ENCODE measurements at places on chromosomes 4 and X.

DNA sequence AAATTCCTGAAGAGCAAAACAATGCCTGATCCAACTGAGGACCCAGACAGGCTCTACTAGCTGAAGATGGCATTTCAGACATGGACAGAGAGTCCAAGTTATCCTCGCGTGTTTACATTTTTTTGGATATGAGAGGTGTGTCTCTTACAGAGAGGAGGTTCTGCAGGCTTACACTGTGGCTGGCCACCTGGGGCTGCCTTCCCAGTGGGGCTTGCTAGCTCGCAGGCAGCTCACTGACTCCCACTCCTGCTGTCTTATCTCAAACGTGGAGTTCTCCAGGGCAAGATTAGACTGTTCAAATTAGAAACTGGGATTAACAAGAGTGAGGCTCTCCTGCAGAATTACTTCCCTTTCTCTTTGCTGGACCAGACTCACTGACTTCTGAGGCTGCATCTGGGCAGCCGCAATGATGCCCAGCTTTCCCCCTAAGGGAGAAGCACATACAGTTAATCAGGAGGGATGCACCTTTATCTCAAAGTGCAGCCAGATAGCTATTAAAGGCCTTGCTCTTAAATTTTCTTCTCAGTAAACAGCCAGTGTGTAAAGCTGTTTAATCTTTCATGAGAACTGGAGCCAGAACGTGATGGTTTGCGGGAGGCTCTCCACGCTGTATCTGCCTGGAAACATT is 123.0 kb downstream of the ENPP6 start:
- DNase-seq, result no peak

GRCh38 chr4:1218634-1219565 is 30.0 kb downstream of the CTBP1 start:
- no peak for DNase-seq

GRCh38 chr4:183205709-183206108 is 106.7 kb downstream of the WWC2 start:
- DNase-seq, result no peak

GRCh38 chr4:22515145-22515887 is 550 bp downstream of the ADGRA3 start:
- peak; percentile 65 for DNase-seq

DNA sequence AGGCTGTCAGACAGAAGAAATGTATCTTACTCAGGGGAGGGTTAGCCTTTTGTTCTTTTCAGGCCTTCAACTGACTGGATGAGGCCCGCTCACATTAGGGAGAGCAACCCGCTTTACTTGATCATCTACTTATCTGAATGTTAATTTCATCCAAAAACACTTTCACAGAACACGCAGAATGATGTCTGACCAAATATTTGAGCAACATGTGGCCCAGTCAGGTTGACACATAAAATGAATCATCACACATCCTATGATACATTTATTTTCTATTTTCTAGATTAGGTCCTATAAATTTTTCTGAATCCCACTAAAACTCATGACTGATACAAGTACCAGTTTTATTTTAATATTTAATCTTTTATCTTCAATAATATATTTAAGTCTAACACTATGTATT is 260.3 kb downstream of the IL15 start:
- no peak for DNase-seq

- DNase-seq, result no peak
Measured at GRCh38 chr4:142377342-142378091, 468.6 kb downstream of the INPP4B start.

GRCh38 chr4:4862665-4863482 is 3.4 kb downstream of the MSX1 start:
- DNase-seq, result no peak

- no peak for DNase-seq
Measured at GRCh38 chr4:71383984-71384383, 45.2 kb downstream of the SLC4A4 start.

- DNase-seq, result no peak
Measured at GRCh38 chr4:26558166-26558895, 25.6 kb upstream of the TBC1D19 start.

GRCh38 chr4:48986654-48987164 is 634 bp downstream of the CWH43 start:
- DNase-seq, result no peak

- DNase-seq, result no peak
Measured at GRCh38 chr4:139514382-139515059, 41.5 kb downstream of the SETD7 start.

DNA sequence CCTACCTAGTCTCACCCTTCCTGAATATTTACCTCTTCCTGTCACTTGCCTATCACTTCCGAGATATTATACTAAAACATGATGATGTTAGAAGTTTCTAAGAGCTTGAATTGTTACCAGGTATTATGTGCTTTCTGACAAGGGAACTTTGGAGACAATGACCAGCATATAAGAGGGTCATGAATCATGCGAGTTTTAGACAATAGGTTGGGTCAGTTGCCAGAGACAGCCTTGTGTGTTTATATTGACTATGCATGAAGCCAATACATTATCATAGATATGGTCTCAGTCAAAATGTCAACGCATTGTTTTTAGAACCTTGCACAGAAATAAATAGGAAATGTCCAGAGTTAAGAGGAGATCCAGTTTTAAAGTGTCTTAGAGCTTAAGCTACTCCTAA is 116.8 kb downstream of the KLHL4 start:
- no peak for DNase-seq

DNA sequence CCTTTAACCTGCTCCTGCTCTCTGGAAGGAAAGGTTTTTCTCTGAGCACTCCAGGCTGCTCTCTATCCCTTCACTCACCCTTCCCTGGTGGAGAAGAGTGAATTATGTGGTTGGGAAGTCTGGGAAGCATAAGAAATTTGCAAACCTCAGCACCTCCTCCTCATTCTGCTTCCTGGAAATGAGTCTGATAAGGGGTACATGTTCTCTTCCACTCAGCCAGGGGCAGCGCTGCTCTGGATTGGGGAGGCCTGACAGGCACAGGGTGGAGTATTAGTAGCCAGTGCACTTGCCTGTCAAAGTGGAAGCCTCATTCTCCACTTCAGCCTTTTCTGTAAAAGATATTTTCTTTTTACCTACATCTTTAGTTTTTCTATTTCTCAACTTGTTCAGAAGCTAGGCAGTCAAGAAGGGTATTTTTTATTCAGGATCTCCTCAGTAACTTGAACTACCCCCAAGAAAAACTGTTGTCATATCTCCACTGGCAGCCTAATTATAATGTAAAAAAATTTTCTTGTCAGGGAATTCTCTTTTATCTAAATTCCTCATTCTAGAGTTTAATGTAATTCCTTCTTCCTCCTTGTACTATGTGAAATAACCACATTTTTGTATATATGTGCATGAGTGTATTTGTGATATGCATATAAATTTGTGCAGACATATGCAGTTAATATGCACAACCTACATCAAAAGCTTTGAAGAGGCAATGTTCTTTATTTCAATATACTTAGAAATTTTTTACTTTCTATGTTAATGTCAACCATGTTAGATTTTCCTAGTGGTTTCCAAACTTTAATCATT is 15.3 kb downstream of the ADAMTS3 start:
- no peak for DNase-seq

DNA sequence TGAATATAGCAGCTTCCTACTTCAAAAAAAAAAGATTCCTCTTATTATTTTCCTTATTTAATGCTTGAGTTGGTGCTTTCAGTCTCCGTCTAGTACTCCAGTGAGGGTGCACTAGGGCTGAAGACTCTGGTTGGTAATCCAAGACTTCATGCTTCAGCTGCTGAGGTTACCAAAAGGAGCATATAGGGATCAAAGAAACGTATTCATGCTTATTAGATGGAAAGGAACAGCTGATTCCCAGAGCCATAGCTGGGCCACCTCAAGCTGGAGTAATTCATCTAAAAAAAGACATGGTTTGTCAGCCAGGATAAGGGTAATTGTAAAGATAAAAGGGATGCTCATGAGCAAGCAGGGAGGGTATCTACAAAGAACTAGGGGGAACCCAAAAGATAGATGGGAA is 131.7 kb upstream of the FAM47B start:
- DNase-seq, result no peak

- DNase-seq, result no peak
Measured at GRCh38 chr4:179747218-179747910, 2305.1 kb upstream of the AGA start.

GRCh38 chr4:64876021-64876420 is 466.8 kb upstream of the TECRL start:
- no peak for DNase-seq

DNA sequence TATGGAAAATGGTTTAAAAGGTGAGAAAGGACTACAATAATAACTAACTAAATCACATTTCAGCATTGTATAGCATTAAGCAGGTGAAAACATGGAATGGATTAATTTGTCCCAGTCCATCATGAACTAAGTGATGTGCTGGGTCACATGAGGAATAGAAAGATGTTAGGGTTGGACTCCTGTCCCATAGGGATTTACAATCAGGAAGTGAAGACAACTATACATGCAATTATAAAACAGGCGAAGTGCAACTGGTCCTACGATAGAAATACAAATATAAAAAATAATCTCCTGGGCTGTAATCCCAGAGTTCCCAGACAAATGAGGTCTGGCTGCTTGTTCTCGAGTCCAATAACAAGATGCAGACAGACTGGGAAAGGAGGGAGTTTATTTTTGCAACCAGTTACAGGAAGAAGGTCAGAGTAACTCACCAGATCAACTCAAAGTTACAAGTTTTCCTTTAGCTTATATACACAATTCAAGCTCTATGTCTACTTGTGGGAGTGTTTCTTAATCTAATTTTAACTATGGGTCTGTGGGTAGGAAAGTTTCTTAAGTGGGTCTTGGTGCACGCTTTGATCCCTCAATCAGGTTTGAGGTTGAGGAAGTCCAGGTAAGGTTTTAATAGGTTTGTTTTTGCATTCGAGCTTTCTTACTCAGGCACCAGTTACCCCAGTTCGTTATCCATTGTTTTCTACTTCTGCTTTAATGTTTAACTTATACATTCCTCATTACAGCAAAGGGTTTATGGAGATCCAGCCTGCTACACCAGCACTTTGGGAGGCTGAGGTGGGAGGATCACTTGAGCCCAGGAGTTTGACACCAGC is 50.1 kb downstream of the IGFBP7 start:
- DNase-seq, result no peak

DNA sequence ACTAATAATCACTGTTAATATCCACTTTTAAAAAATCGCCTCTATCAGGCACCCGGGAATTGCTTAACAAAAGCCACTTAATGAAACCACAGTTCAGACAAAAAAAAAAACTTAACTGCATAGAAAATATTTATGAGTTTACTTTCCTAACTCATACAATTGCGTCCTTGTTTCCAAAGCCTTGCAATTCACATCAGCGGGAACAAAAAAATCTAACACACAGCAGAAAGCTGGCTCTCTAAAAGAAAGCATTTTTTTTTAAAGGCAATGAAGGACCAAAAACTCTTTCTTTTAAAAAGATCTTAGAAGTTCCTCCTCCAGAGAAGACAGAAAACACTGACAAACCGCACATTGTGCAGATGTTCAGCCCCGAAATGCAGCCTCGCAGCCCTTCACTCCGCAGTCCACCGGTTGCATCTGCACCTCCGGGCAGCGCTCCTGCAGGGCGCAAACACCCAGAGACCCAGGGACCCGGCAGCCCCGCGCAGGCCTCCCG is 812 bp downstream of the FAT1 start:
- peak; percentile 66 for DNase-seq

DNA sequence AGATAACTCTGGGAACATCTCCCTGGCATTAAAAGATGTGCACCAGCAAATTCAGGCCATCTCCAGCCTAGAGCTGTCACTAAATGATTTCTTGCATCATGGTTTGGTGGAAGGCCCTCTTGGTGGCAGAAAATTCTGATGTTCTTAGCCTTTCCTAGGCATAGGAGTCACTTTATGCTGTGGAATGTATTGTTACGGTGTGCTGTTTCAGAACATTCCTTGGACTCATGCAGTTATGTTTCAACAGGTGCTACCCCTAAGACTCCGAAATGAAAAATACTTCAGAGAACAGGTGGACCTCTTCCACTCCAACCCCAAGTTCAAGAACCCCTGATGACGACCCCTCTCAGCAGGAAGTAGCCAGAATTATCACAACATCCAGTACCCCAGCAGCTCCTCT is 20.3 kb upstream of the PAPSS1 start:
- DNase-seq, result no peak

GRCh38 chr4:87321888-87322287 is 794 bp downstream of the HSD17B13 start:
- DNase-seq, result no peak

DNA sequence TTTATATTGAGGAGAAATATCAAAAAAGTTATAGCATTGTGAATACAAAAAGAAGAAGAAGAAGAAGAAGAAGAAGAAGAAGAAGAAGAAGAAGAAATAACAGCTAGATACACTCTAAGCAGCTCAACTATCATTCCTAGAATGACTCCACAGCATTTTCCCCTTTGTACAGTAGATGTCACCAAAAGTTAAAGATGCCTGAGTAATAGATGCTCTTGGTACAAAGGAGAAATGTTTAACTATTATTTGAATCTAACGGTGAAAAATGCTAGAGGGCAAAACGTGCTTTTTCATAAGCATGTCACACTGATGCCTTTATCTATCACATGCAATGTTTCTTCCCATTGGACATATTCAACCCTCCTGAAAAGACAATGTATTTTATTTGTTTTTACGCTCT is 178.4 kb upstream of the GPRIN3 start:
- no peak for DNase-seq

- DNase-seq, result peak; percentile 65
Measured at GRCh38 chr4:7322166-7322991, 112.4 kb downstream of the PSAPL1 start.

DNA sequence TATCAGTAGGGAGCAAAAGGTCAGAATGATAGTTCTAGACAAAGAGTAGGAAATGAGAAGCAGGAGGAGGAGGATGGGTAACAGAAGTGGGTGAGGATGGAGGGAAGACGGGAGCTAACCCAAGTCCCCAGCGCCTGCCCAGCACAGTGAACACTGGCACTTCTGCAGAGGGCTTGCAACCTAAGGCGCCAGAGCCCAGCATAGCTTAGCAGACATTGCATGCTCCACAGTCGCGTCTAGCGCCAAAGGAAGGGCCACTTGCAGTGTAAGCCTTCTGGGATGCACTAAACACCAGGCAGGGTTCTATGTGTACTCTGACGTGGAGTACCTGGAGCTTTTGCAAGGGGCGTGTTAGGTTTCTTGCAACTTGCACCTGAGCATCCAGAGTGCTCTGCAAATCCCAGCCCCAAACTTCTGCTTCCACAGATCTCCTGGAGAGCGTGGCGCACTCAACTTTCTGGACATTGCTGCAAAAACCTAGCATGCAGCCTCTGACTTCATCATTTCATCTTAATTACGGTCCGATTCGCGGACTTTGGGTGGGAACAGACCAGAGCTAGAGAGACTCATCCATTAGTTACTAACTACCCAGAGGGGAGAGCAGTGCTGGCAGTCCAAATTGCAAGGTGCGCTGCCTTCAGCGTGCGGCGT is 46.5 kb upstream of the NKAP start:
- DNase-seq, result no peak

- DNase-seq, result no peak
Measured at GRCh38 chr4:81740487-81740886, 268.8 kb upstream of the RASGEF1B start.

- DNase-seq, result no peak
Measured at GRCh38 chr4:145427991-145428390, 53.7 kb upstream of the SMAD1 start.

- DNase-seq, result no peak
Measured at GRCh38 chrX:107733686-107734085, 41.9 kb downstream of the TSC22D3 start.

GRCh38 chr4:37538931-37539330 is 147.2 kb downstream of the RELL1 start:
- no peak for DNase-seq

All from ovary (tissue), 10 donors.